ENCODE measurements at places on chromosomes 1 and 21. TPM values are rescaled to one million over a fixed set of nuclear protein-coding genes. Genes with fewer than 3 reads are reported as not detected.

The OR2T11 gene
- total RNA-seq = not detected

The OSCP1 gene
- total RNA-seq = 1.5 TPM

- H3K36me3 ChIP-seq = peaks cover 6% of the 10 kb centered on the region
- H3K4me1 ChIP-seq = no peaks in the 10 kb centered on the region
- H3K4me3 ChIP-seq = no peak overlapping the region
- DNase-seq = no peak
Measured at GRCh38 chr1:182762536-182762935, 27.0 kb upstream of the NPL start.

DNA sequence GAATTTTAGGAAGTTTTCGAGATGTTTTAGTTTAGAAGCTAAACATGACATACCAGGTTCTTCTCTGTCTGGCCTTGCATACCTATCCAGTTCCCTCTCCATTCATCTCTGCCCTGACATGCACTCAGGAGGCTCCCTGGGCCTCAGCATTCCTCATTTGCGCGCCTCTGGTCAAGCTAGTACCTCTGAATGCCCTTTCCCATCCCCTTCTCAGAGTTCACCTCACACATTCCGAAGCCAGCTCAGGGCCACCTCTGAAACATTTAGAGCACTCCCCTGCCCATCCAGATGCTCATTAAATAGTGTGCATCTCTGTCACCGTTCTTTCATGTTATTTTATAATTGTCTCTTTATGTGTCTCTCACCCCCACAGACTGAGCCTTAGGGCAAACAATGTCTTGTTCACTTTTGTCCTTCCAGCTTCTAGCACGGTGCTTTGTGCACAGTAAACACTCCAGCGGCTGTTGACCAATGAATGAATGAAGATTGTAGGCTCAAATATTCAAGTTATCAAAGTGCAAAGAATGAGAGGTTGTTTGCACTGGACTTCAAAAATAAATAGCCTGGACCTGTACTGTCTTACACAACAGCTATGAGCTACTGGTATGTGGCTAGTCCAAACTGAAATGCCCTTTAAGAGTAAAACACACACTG, 1.2 kb upstream of the DHCR24 start:
- H3K27me3 ChIP-seq = peaks cover 27% of the 10 kb centered on the region
- no peaks in the 10 kb centered on the region for H3K36me3 ChIP-seq
- peak overlapping the region; percentile 81 for H3K4me3 ChIP-seq

GRCh38 chr1:18486195-18486594, 5.5 kb downstream of the KLHDC7A start:
- H3K27me3 ChIP-seq = peaks cover 50% of the 10 kb centered on the region
- no peak overlapping the region for H3K27ac ChIP-seq
- H3K4me1 ChIP-seq = no peaks in the 10 kb centered on the region
- no peak for DNase-seq

The RGS7 gene
- total RNA-seq = not detected

GRCh38 chr1:69569175-69569541, 1.4 kb downstream of the LRRC7 start:
- H3K27me3 ChIP-seq = peaks cover 46% of the 10 kb centered on the region
- H3K4me1 ChIP-seq = peaks cover 2% of the 10 kb centered on the region
- peak overlapping the region; percentile 26 for H3K4me3 ChIP-seq
- no peak overlapping the region for H3K27ac ChIP-seq
- no peak for DNase-seq

DNA sequence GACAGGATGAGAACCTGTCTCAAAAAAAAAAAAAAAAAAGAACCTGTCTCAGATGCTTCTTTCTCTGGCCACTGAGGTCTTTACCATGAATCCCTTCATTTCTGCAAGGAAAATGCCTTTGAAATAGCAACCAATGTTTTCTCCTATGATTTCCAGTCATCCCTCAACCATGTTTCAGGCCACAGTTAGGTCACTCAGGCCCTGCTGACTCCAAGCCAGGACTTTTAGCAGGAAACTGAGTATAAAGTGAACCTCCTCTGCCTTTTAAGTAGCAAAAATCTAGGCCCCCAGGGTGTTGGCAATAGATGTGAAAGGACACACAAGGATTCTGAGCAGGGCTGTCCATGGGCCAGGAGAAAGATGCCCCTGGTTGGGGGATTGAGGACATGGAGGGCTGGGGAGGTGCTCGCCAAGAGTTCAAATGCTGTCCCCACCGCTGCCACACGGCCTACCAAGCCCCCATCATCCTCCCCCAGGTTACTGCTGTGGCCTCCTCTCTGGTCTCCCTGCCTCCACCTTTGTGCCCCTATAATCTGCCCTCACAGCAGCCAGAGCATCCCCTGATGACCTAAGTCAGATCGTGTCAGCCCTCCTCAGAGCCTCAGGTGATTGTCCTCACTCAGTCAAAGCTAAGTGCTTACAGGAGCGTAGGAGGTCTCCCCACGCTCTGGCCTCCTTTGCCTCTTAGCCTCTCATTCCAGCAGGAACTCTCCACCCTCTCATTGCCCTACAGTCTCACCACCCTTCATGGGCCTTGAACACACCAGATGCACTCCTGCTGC, 54.6 kb downstream of the MATN1 start:
- H3K36me3 ChIP-seq = no peaks in the 10 kb centered on the region
- H3K27ac ChIP-seq = no peak overlapping the region
- no peak for DNase-seq
- H3K4me1 ChIP-seq = no peaks in the 10 kb centered on the region
- peaks cover 11% of the 10 kb centered on the region for H3K27me3 ChIP-seq

- H3K27ac ChIP-seq = peak overlapping the region; percentile 22
- no peaks in the 10 kb centered on the region for H3K27me3 ChIP-seq
- H3K4me1 ChIP-seq = peaks cover 27% of the 10 kb centered on the region
- peaks cover 8% of the 10 kb centered on the region for H3K36me3 ChIP-seq
- H3K4me3 ChIP-seq = no peak overlapping the region
- no peak for DNase-seq
Measured at GRCh38 chr1:51270751-51271150, 34.7 kb downstream of the RNF11 start.

DNA sequence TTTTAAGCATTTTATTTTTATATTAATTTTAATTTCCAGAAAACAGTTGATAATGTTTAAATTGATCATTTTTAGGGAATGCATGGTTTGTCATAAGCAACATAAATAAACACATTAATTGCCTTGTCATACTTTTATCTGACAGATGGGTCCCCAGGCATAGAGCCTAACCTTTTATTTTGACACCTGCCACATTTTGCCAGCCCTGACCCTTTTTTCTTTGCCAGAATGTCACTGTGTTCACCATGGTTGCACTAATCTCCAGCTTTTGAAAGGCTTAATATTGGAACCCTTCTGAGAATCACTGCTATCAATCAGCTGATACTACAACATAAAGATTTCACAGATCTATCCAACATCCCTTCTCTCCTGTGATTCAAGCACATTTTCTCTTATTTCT, 56.0 kb upstream of the DPYD start:
- no peaks in the 10 kb centered on the region for H3K27me3 ChIP-seq
- no peaks in the 10 kb centered on the region for H3K36me3 ChIP-seq
- no peak for DNase-seq

The KCNA3 gene
- 78.7 TPM for total RNA-seq

GRCh38 chr1:14726606-14727005, 128.1 kb downstream of the KAZN start:
- DNase-seq = no peak
- no peaks in the 10 kb centered on the region for H3K36me3 ChIP-seq
- H3K27me3 ChIP-seq = peaks cover 2% of the 10 kb centered on the region
- H3K27ac ChIP-seq = no peak overlapping the region
- no peak overlapping the region for H3K4me3 ChIP-seq

The KCNJ9 gene
- total RNA-seq = not detected

DNA sequence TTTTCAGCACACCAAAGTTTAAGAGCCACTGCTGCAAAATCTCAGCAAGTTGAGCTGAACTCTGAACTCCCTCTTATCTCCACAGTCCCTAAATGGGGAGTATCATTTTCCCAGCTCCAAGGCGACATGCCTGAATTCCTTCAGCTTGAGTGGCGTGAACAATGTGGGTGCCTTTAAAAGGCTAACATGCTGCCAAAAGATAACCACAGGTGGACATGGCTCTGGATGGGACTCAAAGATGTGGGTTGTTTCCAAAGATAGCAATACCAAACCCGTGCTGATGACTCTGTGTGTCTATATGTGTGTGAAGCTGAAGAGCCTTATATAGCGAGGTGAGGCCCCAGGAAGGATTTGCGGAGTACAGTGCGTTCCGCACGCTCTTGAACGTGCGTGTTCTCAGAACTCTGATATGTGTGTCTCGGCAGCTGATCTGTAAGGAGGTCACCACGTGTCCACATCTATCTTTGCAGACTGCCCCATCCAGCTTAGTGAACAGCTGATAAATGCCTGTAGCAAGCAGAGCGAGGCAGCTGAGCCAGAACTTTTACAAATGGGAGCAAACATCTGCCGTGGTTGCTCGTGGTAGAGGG, 189.2 kb downstream of the DYRK1A start:
- H3K27ac ChIP-seq = no peak overlapping the region
- DNase-seq = no peak
- H3K36me3 ChIP-seq = no peaks in the 10 kb centered on the region
- H3K4me3 ChIP-seq = no peak overlapping the region
- H3K27me3 ChIP-seq = peaks cover 9% of the 10 kb centered on the region

The PTGER3 gene
- total RNA-seq = 0.26 TPM

DNA sequence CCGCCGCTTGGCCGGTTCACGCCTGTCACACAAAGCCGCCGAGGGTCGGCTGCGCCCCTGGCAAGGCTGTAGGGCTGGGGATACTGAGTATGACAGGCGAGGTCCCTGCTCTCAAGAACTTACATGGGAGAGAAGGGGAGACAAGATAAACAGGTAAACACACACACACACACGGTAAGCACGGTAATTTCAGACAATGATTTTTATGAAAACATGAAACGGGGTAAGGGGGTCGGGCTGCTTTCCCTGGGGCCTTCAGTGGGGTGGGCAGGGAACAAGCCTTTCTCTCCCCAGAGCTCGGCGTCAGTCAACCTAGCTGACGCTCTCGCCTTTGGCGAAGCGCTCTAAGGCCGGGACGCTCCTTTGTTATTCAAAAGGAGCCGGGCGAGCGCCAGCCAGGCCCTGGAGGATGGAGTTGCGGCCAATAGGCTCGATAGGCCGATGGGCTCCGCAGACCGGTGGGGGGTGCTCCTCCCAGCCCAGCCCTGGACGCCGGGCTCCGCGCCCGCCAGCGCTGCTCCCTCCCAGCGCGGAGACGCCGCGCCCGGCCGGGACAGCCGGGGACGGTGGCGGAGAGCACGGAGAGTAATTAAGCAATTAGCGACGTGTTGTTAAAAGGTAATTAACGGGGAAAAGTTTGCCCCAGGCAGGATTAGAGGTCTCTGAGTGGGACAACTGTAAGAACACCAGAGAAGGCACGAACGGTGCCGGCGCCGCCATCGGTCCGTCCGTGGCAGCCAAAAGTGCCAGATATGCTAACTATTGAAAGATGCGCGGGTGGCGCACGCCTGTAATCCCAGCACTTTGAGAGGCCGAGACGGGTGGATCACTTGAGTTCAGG, 950 bp upstream of the INKA2 start:
- H3K27ac ChIP-seq = peak overlapping the region; percentile 32
- peak; percentile 4 for DNase-seq
- peaks cover 19% of the 10 kb centered on the region for H3K4me1 ChIP-seq
- H3K36me3 ChIP-seq = no peaks in the 10 kb centered on the region
- peaks cover 17% of the 10 kb centered on the region for H3K27me3 ChIP-seq
- H3K4me3 ChIP-seq = peak overlapping the region; percentile 89

- peaks cover 10% of the 10 kb centered on the region for H3K36me3 ChIP-seq
- H3K4me1 ChIP-seq = peaks cover 13% of the 10 kb centered on the region
- DNase-seq = no peak
- no peak within 1 kb of the TSS for H3K27ac ChIP-seq
Measured at GRCh38 chr21:41316200-41317062, at the start of gene FAM3B. TSS of gene FAM3B (plus strand) at chr21:41316801. CDS start at chr21:41316880, 79 bp downstream.

The TMEM54 gene
- total RNA-seq = not detected

- no peak overlapping the region for H3K4me3 ChIP-seq
- no peak for DNase-seq
- H3K27me3 ChIP-seq = no peaks in the 10 kb centered on the region
- H3K4me1 ChIP-seq = no peaks in the 10 kb centered on the region
- H3K27ac ChIP-seq = no peak overlapping the region
Measured at GRCh38 chr1:95625224-95625623, 391.2 kb downstream of the RWDD3 start.

The KCNQ4 gene
- 0.25 TPM for total RNA-seq

DNA sequence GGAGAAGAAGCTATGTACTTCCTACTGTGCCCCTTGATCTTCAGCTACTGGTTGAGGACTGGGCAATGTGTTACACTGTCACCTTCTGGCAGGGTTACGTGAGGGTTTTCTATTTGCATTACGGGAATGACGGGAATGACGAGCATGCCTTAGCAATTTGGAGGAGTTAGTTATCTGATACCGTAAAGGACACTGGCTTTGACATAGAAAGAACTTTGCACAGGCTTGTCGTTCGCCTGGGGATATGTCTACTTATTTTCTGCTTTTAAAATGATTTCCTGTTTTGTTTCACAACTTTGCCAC, 19.8 kb upstream of the ACBD6 start:
- H3K27ac ChIP-seq = no peak overlapping the region
- H3K4me1 ChIP-seq = no peaks in the 10 kb centered on the region
- no peak overlapping the region for H3K4me3 ChIP-seq
- H3K27me3 ChIP-seq = peaks cover 15% of the 10 kb centered on the region
- no peaks in the 10 kb centered on the region for H3K36me3 ChIP-seq

DNA sequence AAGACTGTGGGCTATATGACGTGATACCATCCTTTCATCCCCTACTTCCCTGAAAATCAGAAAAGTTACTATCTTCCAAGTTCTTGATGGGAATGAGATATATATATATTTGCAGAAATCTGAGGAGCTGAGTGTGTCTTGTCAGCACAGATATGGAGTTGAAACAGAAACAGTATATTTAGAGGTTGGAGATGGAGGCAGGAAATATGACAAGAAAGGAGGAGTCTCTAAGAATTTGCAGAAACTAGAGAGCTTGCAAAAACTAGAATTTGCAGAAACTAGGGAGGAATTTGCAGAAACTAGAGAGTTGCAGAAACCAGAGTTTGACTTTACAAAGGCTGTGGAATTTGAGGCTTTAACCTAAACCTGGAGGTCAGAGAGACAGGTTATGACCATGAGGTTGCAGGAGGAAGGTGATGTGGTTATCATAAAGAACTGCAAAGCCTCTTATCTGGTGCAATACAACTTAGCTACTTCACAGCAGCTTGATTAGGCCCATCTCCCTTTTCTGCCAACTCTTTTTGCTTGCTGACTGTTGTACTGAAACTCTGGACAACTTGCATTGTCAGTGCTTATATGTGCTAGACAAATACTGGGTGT, 22.3 kb downstream of the XCL2 start:
- no peaks in the 10 kb centered on the region for H3K36me3 ChIP-seq
- no peaks in the 10 kb centered on the region for H3K27me3 ChIP-seq
- peak; percentile 47 for DNase-seq
- H3K4me3 ChIP-seq = peak overlapping the region; percentile 79

DNA sequence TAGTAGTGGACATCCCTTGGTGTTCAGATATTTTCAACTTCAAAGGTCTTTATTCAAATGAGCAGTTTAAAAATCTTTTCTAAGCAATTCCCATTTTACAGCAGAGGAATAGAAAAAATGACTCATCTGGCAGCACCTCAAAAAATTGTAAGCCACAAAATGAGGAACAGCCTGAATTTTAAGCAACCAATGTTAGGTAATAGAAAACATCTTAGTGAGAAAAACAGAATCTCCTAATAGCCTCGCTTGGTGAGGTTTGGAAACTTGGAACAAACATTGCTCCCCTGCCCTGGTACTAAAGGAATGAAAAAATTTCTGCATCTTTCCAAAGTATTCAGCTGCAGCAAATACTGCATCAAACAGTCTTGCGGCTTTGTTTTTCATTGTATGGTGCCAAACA, 264.4 kb downstream of the NTNG1 start:
- H3K36me3 ChIP-seq = no peaks in the 10 kb centered on the region
- no peaks in the 10 kb centered on the region for H3K4me1 ChIP-seq
- peaks cover 11% of the 10 kb centered on the region for H3K27me3 ChIP-seq
- no peak for DNase-seq

The SERTAD4 gene
- total RNA-seq = not detected
